HCEC 1CT (cell line): ENCODE measurements at places on chromosomes 7 and 10.

DNA sequence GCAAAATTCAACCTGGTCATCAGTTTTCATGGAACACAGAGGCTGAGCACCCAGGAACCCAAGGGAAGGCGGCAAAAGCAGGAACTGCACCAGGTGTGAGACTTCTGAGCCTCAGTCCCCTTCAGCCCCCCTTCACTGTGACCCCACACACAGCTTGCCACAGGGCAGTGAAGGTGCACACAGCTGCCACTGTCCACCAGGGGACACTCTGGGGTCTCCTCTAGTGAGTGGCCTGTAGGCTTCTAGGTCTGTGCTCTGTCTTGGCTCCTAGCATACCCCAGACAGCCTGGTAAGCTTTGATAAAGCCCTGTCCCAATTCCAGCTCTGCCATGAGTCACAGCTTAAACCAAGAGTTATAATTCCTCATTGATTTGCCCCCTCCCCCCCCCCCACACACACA is 12.1 kb downstream of the KCNH2 start:
- no peak for DNase-seq

DNA sequence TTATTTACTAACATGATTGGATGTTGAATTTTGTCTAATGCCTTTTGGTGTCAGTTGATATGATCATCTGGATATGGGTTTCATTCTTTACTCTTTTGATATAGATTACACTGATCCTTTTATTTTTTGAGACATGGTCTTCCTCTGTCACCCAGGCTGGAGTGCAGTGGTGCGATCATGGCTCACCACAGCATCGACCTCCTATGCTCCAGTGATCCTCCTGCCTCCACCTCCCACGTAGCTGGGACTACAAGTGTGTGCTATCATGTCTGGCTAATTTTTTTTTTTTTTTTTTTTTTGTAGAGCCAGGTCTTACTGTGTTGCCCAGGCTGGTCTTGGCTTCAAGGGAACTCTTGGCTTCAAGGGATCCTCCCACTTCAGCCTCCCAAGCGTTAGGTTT is 27.1 kb downstream of the BMS1 start:
- no peak for DNase-seq

DNA sequence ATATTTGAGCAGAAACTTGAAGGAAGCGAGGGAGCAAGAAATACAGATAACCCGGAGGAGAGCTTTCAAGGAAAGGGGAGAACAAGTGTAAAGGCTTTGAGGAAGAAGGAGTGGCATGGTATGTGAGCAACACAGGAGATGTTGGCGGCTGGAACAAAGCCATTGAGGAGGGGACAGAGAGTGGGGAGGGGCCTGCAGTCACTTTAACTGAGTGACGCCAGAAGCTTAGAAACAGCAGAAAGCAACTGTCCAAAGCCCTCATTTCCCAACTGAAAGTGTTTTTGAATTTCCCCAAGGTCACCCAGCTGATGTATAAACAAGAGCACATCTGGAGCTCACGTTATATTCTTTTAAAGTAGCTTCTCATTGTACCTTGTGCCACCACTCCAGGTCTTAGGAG is 19.1 kb downstream of the AUTS2 start:
- no peak for DNase-seq

- DNase-seq = peak; percentile 83
Observed at GRCh38 chr7:143300959-143301935, 13.1 kb downstream of the CASP2 start.

- DNase-seq = peak; percentile 46
Observed at GRCh38 chr7:85023066-85023712, 163.7 kb downstream of the SEMA3D start.
